ENCODE measurements at places on chromosomes 2 and 18. TPM values are rescaled to one million over a fixed set of nuclear protein-coding genes. Genes with fewer than 3 reads are reported as not detected.

The KHK gene
- 4.6 TPM for polyA plus RNA-seq

The IWS1 gene
- polyA plus RNA-seq = 66.0 TPM

The TRIM43 gene
- not detected for polyA plus RNA-seq

The RAB6C gene
- polyA plus RNA-seq = 0.62 TPM

The SEC11C gene
- polyA plus RNA-seq = 108 TPM

The SNORC gene
- 2.3 TPM for polyA plus RNA-seq

The TCF7L1 gene
- 64.7 TPM for polyA plus RNA-seq

The DOK6 gene
- 13.6 TPM for polyA plus RNA-seq

The VIT gene
- polyA plus RNA-seq = 0.12 TPM

The SLC30A3 gene
- 0.24 TPM for polyA plus RNA-seq

The GRHL1 gene
- 7.1 TPM for polyA plus RNA-seq

The CTAGE1 gene
- polyA plus RNA-seq = not detected

The DNAH7 gene
- 2.7 TPM for polyA plus RNA-seq

The HS1BP3 gene
- 11.0 TPM for polyA plus RNA-seq

The SIX3 gene
- polyA plus RNA-seq = not detected

The MALL gene
- 37.6 TPM for polyA plus RNA-seq

The RFX8 gene
- 0.91 TPM for polyA plus RNA-seq

The CELF4 gene
- polyA plus RNA-seq = 8.8 TPM

The RTN4 gene
- polyA plus RNA-seq = 190 TPM

The MEP1B gene
- 0.09 TPM for polyA plus RNA-seq

The GALNT5 gene
- polyA plus RNA-seq = 4.2 TPM

The CHRNG gene
- polyA plus RNA-seq = 0.26 TPM

The ACVR2A gene
- 33.1 TPM for polyA plus RNA-seq

The CCDC121 gene
- 11.6 TPM for polyA plus RNA-seq

The SPATA3 gene
- polyA plus RNA-seq = not detected

The SLC16A14 gene
- polyA plus RNA-seq = 10.6 TPM

The REG3G gene
- polyA plus RNA-seq = not detected

The CYS1 gene
- 11.3 TPM for polyA plus RNA-seq

The GPR45 gene
- 0.12 TPM for polyA plus RNA-seq

The RAD51AP2 gene
- polyA plus RNA-seq = 0.69 TPM

The B3GNT7 gene
- polyA plus RNA-seq = 2.8 TPM

The PHOSPHO2 gene
- polyA plus RNA-seq = 12.8 TPM

The FN1 gene
- polyA plus RNA-seq = 1,880 TPM

The ITGB6 gene
- 9.3 TPM for polyA plus RNA-seq

The SCG2 gene
- polyA plus RNA-seq = 1.5 TPM

The HOXD4 gene
- polyA plus RNA-seq = 0.56 TPM

The DNAJC27 gene
- 11.0 TPM for polyA plus RNA-seq

Data from right lung (tissue), 10 donors.